ENCODE measurements at places on chromosomes 12 and 14.

DNA sequence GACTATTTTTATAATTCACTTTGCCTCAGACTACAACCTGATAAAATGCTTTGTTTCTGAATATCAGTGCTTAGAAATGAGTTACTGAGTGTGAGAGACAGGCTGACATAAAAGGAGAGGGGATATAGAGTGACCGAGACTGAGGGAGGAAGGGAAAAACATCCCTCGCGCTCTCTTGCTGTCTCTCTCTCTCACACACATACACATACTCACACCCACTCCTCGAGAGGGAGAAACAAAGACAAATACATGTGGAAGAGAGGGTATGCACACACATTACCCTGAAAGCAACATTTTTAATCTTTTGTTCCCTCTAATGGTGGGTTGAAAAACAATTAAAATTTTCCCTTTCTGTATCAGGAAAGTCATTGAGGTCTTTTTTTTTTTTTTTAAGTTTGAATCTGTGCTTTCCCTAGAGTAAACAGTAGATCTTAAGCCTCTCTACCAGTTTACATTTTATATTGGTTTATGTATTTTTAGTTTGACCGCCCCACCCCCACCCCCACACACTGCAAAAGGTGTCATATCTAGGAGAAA, 45.3 kb downstream of the FRS2 start:
- no peak for DNase-seq

GRCh38 chr14:44990533-44990932, 28.5 kb downstream of the TOGARAM1 start:
- DNase-seq, result no peak

DNA sequence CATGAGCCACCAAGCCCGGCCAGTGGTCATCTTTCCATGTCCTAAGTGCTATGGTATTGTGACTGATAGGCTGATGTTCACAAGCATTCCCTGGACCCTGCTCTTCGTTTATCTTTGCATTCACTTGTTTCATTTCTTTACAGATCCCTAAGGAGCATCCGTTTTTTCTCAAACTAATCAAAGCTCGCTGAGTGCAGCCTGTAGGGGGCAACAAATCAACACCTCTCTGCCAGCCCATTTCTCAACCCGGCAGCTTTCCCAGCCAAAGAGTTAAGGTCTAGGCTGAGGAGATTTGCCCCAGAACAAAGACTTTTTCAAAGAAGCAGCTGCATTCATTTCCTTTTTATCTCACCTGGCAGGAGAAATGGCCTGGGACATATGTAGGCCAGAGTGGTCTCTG, 12.1 kb downstream of the SIRT4 start:
- DNase-seq, result no peak

DNA sequence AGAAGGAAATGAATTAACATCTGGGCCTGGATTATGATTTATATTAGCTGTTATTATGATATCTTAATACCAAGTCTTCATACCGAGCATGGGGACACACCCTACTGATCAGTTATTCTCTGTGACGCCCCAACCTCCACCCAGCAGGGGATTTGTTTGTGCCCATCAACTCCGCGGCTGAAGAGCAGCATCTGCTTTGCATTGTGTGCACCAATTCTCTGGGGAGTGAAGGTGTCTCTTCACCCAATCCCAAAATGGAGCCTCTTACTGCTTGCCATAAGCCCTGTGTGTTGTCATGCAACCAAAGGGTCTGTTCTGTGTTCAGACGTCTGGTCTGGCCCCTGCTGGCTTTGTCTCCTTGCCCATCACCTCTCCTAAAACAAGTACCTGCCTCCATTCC, 25.4 kb downstream of the DHRS2 start:
- DNase-seq, result no peak

DNA sequence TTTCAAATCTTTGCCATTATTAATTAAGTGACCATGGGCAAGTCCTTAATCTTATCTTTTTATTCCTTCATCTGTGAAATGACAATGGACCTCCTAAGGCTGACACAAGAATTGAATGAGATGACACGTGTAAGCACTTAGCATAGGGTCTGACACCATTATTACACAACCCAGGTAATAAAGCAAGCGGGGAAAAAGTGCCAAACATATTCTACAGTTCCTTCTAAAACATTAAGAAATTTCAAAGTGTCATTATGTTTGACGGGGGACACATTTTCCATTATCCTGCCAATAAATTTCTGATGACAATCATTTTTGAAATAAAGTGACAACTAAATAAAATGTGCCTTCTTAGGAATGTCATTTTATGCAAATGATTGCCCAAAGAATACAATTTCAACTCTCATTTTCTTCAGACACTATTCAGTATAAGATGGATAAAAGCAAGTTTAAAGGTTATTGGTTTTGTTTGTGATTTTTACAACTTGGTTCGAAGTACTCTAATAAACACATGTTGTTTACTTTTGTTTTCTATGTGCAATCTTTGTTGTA, 3.0 kb downstream of the ANKS1B start:
- no peak for DNase-seq

DNA sequence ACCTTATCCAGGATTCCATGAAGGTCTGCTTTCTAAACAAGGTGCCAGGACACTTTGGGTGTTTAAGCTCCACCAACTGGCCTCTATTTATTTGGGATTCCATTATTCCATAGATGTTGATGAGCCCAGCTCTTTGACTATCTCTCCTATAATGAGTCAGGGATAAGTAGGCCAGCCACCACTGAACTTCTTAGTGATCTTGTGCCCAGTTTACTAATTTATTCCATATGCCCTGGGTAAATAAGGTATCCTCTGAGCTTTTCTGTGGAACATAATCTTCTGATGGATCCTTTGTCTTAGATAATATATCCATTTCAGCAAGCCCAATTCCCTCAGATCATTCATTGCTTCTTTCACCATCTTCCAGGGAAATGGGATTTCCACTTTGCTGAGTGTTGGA, 535.0 kb downstream of the FOXG1 start:
- no peak for DNase-seq

DNA sequence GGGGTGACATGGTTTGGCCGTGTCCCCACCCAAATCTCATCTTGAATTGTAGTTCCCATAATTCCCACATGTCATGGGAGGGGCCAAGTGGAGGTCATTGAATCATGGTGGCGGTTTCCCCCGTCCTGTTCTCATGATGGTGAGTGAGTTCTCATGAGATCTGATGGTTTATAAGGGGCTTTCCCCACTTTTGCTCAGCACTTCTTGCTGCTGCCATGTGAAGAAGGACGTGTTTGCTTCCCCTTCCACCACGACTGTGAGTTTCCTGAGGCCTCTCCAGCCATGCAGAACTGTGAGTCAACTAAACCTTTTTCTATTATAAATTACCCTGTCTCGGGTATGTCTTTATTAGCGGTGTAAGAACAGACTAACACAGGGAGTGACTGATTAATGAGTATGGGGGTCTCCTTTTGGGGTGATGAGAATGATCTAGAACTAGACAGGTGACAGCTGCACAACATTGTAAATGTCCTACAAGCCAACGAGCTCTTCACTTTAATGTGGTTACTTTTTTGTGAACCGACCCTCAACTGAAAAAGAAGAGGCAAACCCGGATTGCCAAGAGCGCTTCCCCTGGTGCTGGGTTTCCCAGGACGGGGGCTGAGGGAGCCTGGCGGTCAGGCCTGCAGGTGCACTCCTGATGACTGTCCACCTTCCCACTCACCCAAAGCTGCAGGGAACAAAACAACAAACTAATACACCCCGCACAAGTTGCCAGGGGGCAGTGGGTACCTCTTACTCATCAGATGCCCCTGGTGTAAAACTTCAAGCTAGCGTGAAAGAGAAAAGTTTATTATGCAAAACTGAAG, 90.1 kb downstream of the NCOR2 start:
- no peak for DNase-seq

GRCh38 chr12:92237762-92238523, 92.3 kb upstream of the BTG1 start:
- no peak for DNase-seq

GRCh38 chr12:53200107-53200457, 7.0 kb downstream of the ITGB7 start:
- DNase-seq, result no peak

GRCh38 chr12:106704081-106704480, 70.4 kb upstream of the RIC8B start:
- no peak for DNase-seq

GRCh38 chr14:92437729-92438285, 75.8 kb upstream of the RIN3 start:
- no peak for DNase-seq

GRCh38 chr12:46230306-46230705, 38.5 kb downstream of the SLC38A1 start:
- DNase-seq, result no peak

DNA sequence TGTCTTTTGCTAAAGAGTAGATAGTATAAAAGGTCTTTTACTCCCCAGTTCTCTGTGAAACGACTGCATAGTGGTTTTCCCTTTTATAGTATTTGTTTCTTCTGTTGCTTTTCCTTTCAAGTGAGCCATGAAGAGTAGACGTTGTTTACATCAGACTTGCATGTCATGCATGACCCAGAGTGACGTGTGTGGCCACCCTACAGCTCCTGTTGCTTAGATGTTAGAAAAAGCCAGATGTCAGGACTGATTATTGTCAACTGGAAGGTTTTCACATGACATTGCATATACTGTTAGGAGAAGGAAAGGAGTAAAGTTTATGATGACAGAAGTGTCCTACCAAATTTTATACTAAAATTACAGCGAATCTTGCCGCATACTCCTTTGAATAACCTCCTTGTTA, 1.3 kb upstream of the RD3L start:
- DNase-seq, result no peak

GRCh38 chr12:102946042-102946441, 11.4 kb upstream of the ASCL1 start:
- no peak for DNase-seq

DNA sequence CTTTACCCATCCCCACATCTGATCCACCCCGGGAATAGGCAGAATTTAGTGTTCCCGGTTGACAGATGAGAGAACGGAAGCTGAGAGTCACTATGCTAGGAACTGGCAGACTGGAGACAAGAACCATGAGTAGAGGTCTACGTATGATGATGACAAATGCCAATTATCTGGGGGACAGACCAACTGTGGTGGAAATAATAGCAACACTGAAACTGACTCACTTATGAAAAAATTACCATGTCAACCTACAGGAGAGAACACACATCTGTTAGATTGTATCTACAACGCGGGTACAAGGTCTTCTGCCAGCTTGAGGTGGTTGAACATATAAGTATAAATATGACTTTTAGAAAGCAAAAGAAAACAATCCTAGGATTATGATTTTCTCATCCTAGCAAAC, 15.4 kb upstream of the SELPLG start:
- no peak for DNase-seq

DNA sequence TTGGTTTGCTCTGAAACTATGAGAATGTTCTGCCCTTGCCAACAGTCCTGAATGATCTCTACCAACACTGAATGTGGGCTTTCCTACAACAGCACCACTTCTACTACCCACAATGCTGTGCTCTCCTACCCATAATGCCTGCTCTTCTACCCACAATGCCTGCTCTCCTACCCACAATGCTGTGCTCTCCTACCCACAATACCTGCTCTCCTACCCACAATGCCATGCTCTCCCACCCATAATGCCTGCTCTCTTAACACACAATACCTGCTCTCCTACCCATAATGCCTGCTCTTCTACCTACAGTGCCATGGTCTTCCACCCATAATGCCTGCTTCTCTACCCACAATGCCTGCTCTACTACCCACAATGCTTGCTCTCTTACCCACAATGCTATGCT, 92.3 kb downstream of the KCNK13 start:
- DNase-seq, result no peak

DNA sequence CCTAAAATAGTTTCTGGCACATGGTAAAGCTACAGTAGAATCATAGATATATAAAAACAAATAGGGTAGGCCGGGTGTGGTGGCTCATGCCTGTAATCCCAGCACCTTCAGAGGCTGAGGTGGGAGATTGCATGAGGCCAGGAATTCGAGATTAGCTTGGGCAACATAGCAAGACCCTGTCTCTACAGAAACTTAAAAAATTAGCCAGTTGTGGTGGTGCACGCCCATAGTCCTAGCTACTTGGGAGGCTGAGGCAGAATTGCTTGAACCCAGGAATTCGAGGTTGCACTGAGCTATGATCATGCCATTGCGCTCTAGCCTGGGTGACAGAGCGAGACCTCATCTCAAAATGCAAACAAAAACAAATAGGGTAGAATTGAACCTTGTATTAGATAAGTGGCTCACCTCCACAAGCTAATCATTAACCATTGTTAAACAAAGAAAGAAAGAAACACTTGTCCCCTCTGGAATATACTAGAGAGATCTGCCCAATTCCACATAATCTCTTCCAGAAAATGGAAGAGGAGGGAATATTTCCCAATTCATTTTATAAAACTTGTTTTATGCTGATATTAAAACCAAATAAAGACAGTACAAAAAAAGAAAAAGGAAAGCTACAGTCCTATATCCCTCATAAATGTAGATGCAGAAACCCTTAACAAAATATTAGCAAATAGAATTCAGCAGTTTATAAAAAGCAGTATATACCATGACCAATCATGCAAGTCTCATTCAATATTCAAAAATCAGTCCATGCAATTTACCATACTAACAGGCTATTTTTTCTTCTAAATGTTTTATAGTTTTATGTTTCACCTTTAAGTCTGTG, 22.7 kb upstream of the DHRS2 start:
- no peak for DNase-seq

Measured in AG08396 (cell line).